Left cardiac atrium (tissue), 4 donors: ENCODE measurements at places on chromosomes 12 and 14. TPM values are rescaled to one million over a fixed set of nuclear protein-coding genes. Genes with fewer than 3 reads are reported as not detected.

DNA sequence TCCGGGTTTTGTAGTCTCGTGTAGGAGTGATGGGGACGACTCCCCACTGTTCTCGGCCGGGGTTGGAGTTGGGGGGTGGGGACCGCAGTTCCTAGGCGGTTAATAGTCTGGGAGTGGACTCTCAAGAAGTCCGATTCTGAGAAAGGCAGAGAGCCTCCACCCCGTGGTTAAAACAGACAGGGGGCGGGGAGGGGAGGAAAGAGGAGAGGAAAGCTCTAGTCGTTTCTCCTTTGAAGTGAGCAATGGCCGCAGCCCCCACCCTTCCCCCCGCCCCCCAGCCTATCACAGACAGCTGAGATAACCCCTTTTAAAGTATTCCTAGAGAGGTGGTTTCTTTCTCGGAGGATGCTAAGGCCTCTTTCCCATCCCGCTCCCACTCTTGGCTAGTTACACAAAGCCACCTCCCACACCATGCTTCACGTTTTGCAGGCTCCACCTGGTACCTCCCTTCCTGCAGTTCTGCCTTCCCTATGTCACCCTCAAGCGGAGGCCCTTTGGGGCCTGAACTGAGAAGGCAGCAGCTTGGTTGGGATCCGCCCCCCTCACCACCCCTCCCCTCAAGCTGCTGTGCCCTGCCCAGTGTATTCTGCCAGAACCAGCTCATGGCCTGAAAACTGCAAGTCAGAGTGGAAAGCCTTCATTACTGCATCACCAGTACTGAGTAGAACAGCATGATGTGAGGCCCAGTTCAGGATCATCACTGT lies 853 bp downstream of the USP5 start:
- DNase-seq: peak; percentile 56

ABCB9 gene
- total RNA-seq: 5.7 TPM

DNA sequence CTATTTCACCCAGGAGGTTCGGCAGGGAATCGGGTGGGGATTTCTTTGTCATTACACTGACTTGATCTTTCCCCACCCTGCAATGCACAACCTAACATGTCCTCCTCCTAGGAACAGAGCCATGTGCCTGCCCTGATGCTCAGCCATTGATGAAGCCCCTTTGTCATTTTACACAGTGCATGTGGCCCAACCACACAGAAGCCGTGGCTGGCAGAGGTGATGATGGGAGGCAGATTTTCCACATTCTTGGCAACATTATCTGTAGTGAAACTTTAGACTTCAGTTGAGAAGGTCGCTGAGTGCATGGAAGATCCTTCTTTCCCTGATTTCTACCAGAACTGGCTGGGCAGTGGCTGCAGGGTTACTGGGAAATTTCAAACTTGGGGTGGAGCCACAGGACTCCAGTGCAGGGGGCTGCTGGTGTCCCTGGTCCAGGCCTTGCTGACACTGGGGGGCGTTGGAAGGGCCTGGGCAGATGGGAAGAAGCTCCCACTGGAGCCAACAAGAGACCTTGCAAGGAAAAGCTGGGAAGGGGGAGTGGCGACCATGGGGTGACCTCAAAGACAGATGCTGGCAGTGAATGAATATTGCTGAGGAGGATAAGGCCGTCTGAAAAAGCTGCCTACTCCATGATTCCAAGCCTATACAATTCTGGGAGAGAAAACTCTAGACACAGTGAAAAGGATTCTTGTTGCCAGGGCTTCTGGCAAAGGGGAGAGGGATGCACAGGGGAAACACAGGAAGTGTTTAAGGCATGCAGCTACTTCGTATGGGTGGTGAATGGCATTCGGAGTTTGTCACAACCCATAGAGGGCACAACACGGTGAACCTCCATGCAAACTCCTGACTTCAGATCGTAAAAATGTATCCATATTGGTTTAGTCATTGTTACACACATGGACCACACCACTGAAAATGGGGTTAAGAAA lies 41.8 kb upstream of the P2RX7 start:
- DNase-seq: no peak

DNA sequence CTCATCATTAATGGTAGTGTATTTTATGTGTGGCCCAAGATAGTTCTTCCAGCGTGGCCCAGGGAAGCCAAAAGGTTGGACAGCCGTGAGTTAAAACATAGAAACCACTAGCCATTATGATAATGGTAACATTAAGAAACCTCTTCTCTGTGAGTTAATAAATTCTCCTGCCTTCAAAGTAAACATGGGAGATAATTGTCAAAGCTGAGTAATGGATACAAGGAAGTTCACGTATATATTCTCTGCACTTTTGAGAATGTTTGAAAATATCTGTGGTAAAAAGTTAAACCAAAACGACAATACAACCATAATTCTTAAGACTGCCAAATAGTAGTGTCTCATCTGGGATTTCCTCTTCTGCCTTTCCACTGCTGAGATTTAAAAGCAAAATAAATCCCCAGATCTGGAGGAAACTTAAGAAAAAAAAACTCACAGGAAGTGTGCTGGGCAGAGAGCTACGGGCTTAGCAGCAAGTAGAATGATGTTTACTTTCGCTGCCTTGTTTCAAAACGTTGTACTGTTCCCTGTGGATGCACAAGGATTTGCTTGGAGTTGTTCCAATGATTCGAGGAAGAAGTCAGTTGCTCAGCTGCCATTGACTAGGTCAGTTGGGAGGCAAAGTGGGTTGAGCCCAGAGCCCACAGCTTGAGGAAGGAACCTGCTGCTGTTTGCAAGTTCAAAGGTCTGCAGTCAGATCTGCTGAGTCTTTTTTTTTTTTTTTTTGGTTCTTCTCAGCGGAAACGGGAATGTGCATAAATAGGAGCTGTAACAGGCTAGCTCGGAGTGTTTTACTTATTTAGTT lies 1.7 kb downstream of the TPCN1 start:
- DNase-seq: peak; percentile 72

- no peak for DNase-seq
Observed at GRCh38 chr14:49951229-49951607, 58.3 kb downstream of the ARF6 start.

DEPDC4 gene
- 0.53 TPM for total RNA-seq
